Temporal lobe (tissue), 4 donors: ENCODE measurements at places on chromosomes 11 and 22. TPM values are rescaled to one million over a fixed set of nuclear protein-coding genes. Genes with fewer than 3 reads are reported as not detected.

Gene GP1BB
- total RNA-seq, result 24.8 TPM

Gene RAB39A
- 32.7 TPM for total RNA-seq

Gene ACR
- total RNA-seq, result not detected

Gene RIBC2
- total RNA-seq, result 0.25 TPM

Gene OPCML
- 27.5 TPM for total RNA-seq

Gene GRK3
- 47.2 TPM for total RNA-seq

Gene GAB4
- not detected for total RNA-seq

Gene KRTAP5-2
- not detected for total RNA-seq
